ENCODE measurements at places on chromosomes 11 and 22.

DNA sequence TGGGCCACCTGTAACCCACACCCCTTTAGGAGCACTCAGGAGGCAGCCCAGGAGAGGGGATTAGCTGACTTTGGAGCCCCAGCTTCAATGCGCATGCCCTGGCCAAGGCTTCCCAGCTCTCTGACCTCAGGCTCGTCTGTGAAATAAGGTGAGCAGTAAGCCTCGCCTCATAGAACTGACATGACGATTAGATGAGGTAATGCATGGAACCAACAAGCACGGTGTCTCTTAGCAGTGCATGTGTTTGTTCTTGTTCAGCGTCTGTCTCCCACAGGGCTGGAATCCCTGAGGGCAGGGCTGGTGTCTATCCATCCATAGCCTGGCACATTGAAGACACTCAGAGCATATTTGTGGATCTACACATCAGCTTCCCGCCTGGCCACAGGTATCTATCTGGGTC, 415.4 kb downstream of the MN1 start:
- no peak for DNase-seq

- DNase-seq: no peak
These were observed 4.3 kb upstream of the PATZ1 start for GRCh38 chr22:31350410-31350863.

- DNase-seq: no peak
These were observed 44.5 kb downstream of the CD44 start for GRCh38 chr11:35183326-35183925.

- DNase-seq: no peak
These were observed 33.5 kb downstream of the WEE1 start for GRCh38 chr11:9606809-9607510.

- no peak for DNase-seq
These were observed at the start of gene CALCB for GRCh38 chr11:15073361-15074205. Gene CALCB, plus strand, starts transcription at chr11:15073593. Its CDS starts 1,126 bp downstream, at chr11:15074719.

DNA sequence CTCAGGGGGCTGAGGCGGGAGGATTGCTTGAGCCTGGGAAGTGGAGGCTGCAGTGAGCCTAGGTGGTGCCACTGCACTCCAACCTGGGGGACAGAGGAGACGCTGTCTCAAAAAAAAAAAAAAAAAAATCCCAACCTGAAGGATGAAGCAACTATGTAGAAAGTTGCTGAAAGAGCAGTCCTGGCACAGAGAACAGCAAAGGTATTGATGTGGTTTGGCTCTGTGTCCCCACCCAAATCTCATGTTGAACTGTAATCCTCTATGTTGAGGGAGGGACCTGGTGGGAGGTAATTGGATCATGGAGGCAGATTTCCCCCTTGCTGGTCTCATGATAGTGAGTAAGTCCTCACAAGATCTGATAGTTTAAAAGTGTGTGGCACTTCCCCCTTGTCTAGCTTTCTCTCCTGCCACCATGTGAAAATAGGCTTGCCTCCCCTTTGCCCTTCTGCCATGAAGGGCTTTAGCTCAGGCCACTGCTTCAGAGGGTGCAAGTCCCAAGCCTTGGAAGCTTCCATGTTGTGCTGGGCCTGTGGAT, 10.7 kb upstream of the SERPING1 start:
- no peak for DNase-seq

GRCh38 chr11:104764710-104765045, 133.6 kb downstream of the CASP12 start:
- DNase-seq: no peak

GRCh38 chr11:35040221-35040942, 98.6 kb upstream of the CD44 start:
- peak; percentile 28 for DNase-seq

GRCh38 chr11:2221591-2221990, 48.8 kb downstream of the ASCL2 start:
- no peak for DNase-seq

- no peak for DNase-seq
These were observed 747 bp downstream of the NXF1 start for GRCh38 chr11:62804310-62805075.

- no peak for DNase-seq
These were observed 110.8 kb downstream of the GRIK4 start for GRCh38 chr11:120622189-120622875.

GRCh38 chr11:47908198-47908597, 60.0 kb upstream of the NUP160 start:
- no peak for DNase-seq

DNA sequence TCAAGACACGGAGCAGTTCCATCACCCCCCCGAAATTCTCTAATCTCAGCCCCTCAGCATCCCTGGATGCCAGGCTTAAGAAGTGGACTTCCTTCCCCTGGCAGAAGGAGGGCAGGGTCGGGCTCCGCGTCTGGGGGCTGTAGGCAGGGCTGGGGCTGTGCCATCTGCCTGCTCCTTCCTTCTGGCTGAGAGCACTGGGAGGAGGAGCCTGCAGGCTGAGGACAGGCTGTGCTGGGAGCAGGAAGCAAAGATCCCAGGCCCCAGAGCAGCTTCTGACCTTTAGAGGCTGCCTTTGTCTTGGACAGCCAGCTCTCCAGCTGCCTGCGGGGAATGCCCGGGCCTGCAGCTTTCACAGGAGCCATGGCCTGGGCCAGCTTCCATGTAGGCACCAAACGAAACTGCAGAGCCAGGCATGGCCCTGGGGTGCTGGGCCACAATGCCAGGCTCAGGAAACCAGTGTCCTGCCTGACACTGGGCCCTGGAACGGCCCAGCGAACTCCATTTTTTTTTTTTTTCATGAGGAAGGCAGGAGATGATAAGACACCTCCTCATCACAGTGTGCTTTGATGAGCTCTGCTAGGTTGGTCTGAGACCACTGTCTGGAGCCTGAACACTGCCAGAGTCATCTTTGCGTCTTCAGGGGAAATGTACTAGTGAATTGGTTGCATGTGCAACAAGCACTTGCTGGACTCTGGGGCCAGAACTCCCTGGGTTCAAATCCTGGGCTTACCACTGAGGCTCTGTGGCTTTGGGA, 67.9 kb downstream of the MCM5 start:
- DNase-seq: no peak

DNA sequence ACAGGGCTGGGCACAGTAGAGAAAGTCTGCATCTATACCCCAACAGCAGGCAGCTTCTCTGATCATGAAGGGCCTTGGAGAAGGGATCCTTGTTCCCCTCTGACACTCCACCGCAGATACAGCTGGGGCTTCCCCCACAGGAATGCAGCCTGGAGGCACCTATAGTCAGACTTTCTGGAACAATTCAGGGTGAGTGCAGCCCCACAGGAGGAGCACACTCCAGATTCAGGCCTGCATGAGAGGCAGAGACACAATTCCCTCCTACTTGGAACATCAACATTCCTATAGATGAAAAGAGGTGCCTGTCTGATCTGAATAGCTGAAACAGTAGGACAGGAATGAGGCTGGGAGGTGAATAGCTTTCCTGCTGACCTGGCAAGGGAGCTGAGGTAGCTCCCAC, 1298.0 kb upstream of the CNTN5 start:
- DNase-seq: no peak

DNA sequence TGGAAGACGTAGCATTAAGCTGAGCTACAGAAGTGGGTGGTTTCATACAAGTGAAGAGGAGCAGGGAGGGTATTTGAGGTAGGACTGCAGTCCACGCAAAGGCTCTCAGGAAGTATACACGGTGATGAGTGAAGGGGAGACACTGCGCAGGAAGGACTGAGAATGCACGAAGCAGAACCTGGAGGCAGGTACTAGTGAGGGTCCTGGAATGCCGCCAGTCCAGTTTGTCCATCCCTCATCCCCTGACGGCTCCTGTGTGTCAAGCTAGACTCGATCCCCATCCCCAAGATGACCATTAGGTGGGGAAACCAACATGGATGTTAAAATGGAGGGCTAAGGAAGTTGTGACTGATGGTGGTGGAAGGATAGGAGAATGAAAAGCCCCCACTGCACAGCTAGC, 23.8 kb downstream of the ART5 start:
- no peak for DNase-seq
